ENCODE measurements at places on chromosomes 4 and X.

GRCh38 chr4:145319751-145320150 is 139.4 kb upstream of the OTUD4 start:
- DNase-seq, result no peak

DNA sequence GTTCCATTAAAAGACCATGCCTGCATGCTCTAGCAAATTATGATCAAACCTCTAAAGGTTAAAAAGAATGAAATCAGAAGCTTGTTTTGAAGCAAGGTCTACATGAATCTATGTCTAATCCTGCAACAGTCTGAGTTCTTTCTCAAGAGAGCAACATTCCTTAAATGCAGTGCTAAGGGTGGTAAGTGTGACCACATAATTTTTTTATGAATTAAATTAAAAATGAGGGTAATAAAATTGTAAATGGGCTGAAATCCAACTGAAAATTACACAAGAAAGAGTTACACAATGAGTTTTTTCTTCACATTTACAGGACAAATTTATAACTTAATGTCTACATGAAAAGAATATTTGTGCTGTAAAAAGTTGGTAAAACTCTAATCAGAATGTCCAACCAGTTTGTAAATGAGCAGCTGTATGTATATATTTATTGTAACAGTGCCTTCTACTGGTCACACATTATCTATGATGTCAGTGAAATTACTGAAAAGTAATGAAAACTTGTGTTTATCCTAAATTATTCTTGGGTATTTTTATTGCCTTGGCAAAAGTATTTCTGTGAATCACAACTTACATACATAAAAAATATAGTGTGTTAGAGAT is 336.3 kb upstream of the PITX2 start:
- DNase-seq, result peak; percentile 2

DNA sequence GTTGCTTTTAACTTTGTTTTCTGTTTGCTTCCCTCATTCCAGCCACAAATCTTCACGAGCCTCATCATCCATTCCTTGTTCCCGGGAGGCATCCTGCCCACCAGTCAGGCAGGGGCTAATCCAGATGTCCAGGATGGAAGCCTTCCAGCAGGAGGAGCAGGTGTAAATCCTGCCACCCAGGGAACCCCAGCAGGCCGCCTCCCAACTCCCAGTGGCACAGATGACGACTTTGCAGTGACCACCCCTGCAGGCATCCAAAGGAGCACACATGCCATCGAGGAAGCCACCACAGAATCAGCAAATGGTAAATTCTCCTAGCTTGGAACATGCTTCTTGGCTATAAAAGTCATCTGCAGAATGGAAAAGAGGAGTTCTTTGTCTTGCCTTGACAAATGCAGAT is 12.6 kb downstream of the AMTN start:
- no peak for DNase-seq

DNA sequence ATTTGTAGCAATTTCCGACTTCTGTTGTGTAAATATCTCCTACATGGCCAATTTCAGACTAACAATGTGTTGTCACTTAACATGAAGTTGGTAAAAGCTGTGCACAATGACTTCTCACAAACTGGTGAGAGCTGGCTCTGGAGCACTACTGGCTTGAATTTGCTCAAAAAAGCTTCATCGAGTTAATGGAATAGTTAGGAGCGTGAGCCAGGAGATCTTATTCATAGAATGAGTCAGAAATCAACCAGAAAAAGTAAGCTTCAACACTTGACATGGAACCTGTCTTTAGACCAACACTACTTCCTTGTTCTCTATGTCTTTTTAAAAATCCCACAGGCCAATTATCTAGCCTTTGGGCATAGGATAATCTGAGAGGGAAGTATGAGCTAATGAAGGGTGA is 7.9 kb upstream of the CHRDL1 start:
- DNase-seq, result no peak

DNA sequence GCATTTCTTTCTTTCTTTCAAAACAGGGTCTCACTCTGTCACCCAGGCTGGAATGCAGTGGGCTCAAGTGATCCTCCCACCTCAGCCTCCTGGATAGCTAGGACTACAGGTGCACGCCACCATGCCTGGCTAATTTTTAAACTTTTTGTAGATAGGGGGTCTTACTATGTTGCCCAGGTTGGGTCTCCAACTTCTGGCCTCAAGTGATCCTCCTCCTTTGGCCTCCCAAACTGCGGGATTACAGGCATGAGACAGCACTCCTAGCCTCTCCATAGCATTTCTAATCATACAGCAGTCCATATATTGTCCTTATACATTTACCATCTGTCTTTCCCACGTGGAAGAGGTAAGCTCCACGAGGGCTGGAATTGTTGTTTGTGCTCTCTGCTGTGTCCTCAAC is 2.0 kb upstream of the FHIP1A start:
- no peak for DNase-seq

- no peak for DNase-seq
Observed at GRCh38 chr4:15659768-15660570, 4.8 kb upstream of the FBXL5 start.

DNA sequence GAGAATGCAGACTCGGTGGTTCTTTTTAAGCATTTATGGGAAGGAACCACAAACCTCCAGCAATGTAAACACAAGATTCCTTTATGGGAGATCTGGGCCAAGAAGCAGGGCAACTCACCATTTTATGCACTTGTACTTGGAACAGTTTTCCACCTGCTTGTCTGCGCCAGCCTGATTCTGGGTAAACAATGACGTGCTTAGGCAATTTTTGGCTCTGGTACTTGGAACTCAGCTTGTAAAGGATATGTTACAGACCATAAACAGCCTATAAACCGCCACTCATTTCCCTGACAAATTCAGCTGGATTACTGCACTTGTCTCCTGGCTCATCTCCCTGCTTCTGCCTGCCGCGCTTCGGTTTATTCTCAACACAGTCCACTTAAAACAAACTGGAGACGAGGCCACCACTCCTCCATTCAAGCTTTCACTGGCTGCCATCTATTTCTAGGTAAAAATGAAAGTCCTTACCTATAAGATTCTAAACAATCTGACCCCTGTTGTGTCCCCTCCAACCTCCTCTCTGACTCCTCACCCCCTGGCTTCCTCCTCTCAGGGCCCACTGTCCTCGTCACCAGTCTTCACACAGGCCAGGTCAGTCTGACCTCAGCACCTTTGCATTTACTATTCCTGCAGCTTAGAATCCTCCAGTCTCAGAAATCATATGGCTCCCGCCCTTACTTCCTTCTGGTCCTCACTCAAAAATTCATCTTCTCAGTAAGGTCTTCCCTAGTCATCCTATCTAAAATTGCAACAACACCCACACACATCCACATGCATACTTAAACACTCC is 205.9 kb upstream of the GALNT7 start:
- DNase-seq, result no peak

All from amniotic stem cell (primary cell).